ENCODE measurements at places on chromosomes 3 and 15.

DNA sequence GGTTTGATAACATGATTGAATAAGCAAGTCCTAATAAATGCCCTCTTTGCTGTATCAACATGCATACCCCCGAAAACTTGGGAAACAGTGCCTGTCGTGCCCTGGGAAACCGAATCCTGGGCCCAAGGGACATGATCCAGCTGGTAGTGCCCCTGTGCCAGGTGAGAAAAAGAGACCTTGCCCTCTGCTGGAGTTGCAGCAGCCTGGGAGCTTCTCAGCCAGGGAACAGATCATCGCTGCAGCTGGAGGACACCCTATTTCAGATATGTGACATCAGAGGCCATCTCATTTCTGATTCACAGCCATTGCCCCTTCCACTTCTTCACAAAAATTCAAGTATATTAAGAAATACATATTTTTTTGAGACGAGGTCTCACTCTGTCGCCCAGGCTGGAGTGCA, 32.3 kb downstream of the STOML1 start:
- DNase-seq: no peak

- no peak for DNase-seq
Measured at GRCh38 chr15:93235926-93236780, 147.1 kb upstream of the RGMA start.

DNA sequence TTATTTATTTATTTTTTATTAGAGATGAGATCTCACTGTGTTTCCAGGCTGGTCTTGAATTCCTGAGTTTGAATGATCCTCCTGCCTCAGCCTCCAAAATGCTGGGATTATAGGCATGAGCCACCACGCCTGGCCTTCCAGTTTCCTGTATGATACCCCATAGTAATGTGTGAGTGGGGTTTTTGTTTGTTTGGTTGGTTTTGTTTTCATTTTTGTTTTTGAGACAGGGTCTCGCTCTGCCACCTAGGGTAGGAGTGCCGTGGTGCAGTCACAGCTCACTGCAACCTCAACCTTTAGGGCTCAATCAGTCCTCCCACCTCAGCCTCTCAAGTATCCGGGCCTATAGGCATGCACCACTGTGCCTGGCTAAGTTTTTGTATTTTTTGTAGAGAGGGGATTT, 30.9 kb downstream of the GOLM2 start:
- no peak for DNase-seq

- DNase-seq: no peak
Measured at GRCh38 chr15:30044377-30044776, 38.4 kb upstream of the GOLGA8J start.

GRCh38 chr3:34178415-34178814, 380.0 kb downstream of the PDCD6IP start:
- no peak for DNase-seq

DNA sequence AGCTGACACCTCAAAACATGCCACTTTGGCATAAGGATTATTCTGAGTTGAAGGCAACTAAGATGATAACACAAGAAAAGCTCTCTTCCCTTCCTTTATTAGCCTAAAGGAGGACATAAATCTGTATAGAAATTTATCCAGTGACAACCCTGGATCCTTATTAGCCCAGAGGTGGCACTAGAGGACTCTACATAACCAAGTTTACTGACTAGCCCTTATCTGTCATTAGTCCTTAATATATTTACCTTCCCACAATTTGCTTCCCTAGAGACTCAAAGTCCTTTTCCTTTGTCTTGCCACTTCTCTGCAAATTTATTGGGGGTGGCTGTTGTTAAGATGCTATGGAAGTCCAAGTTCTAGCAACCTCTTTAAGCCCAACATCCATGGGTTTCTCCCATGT, 26.7 kb downstream of the CEP70 start:
- no peak for DNase-seq

GRCh38 chr15:92355307-92355706, 38.4 kb upstream of the ST8SIA2 start:
- DNase-seq: no peak

DNA sequence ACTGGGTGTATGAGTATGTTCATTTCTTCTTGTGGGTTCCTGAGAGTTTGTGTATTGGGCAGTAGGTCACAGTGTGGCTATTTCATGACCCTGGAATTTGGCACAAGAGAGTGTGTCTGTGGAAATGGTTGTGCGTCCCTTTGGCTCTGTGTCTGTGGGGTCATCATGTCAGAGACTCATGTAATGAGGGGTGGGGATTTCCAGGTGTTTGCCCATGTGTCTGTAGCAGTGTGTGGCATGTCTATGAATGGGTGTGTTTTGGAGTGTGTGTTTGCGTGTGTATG, 1.3 kb upstream of the GATA2 start:
- DNase-seq: no peak

DNA sequence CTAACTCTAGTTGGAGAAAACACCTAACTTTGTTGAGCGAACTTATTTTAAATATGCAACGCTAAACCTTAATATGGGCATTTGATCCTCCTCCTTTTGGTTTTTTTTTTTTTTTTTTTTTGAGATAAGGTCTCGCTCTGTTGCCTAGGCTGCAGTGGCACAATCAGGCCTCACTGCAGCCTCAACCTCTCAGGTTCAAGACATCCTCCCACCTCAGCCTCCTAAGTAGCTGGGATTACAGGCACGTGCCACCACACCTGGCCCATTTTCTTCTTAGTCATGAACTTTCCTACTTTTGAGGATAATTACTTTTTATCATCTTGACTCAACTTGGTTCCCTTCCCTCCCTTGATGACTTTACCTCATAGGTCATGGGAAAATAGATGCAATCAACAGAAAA, 3.9 kb downstream of the NUSAP1 start:
- DNase-seq: no peak

Data from muscle of arm (tissue), 14 donors.